Activated CD8-positive, alpha-beta T cell treated with anti-CD3 and anti-CD28 coated beads, Interleukin-2, amount 10 ng/mL, durations not matched to agents 7 days and 5 days (primary cell): ENCODE measurements at places on chromosomes 7 and 10. TPM values are rescaled to one million over a fixed set of nuclear protein-coding genes. Genes with fewer than 3 reads are reported as not detected.

DNA sequence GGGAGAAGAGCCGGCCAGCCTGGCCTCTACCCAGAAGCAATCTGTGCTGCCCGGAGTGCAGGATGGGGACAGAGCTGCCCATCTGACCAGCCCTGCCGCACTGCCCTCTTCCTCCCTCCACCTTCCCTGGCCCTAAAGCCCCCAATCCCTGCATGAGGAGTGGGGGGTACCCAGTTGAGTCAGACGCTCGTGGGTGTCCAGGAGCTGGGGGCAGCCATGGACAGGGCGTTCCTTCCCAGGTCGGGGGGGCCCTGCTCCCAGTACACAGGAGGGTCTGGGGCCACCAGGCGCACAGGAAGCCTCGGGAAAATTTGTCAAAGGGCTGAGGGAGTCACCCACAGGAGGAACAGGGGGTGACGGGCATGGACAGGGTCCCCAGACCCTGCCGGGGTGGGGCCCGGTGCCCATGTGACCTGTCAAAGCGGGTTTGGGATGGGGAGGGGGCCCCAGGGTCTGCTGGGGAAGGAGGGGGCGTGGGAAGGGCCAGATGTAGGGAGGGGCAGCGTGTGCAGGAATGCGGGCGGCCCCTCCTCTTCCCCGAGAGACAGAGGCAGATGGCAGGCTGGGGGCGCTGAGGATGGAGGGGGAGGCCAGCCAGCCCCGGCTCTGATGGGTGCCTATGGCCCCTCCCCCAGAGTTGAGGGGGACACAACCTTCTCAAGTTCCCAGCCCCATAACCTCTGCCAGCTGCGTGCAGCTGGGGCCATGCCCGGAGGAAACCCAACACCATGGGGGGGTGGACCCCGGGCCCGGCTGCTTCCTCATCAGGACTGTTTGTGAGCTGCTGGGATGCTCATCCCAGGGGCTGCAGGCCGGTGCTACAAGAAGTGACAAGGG is 21.5 kb upstream of the GRIFIN start:
- no peak overlapping the region for H3K4me3 ChIP-seq
- H3K27me3 ChIP-seq, result peaks cover 3% of the 10 kb centered on the region
- no peaks in the 10 kb centered on the region for H3K36me3 ChIP-seq
- no peaks in the 10 kb centered on the region for H3K4me1 ChIP-seq

GRCh38 chr7:8212638-8213037 is 49.3 kb downstream of the ICA1 start:
- H3K36me3 ChIP-seq, result no peaks in the 10 kb centered on the region
- no peak overlapping the region for H3K4me3 ChIP-seq
- H3K27me3 ChIP-seq, result peaks cover 36% of the 10 kb centered on the region
- no peak overlapping the region for H3K27ac ChIP-seq
- peaks cover 11% of the 10 kb centered on the region for H3K4me1 ChIP-seq
- DNase-seq, result no peak

- no peaks in the 10 kb centered on the region for H3K4me1 ChIP-seq
- no peaks in the 10 kb centered on the region for H3K36me3 ChIP-seq
- H3K27ac ChIP-seq, result no peak overlapping the region
- no peaks in the 10 kb centered on the region for H3K27me3 ChIP-seq
- no peak for DNase-seq
- no peak overlapping the region for H3K4me3 ChIP-seq
These were observed 213.8 kb upstream of the ZNF804B start for GRCh38 chr7:88545663-88546062.

- DNase-seq, result no peak
- H3K27me3 ChIP-seq, result no peaks in the 10 kb centered on the region
- no peak overlapping the region for H3K4me3 ChIP-seq
- no peak overlapping the region for H3K27ac ChIP-seq
- H3K4me1 ChIP-seq, result no peaks in the 10 kb centered on the region
These were observed 240.9 kb downstream of the THSD7A start for GRCh38 chr7:11591055-11591633.

DNA sequence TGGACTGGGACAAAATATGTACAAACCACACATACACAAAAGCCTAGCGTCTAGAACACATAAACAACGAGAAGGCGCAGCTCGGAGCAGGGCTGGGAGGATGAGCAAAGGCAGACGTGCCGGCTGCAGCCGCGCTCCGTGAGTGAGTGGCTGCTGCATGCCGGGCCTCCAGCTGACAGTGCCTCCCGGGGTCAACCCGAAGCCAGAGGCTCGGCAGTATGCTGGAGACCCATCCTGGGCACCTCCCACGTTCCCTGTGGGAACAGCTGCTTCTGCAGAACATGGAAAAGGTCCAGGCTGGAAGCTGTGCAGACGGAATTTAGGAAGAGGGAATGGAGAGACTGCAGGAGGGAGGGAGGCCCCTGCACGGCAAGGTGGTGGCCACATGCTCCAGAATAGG is 3.6 kb upstream of the GPR146 start:
- no peak overlapping the region for H3K4me3 ChIP-seq
- no peaks in the 10 kb centered on the region for H3K36me3 ChIP-seq
- H3K4me1 ChIP-seq, result peaks cover 33% of the 10 kb centered on the region
- H3K27me3 ChIP-seq, result no peaks in the 10 kb centered on the region

DNA sequence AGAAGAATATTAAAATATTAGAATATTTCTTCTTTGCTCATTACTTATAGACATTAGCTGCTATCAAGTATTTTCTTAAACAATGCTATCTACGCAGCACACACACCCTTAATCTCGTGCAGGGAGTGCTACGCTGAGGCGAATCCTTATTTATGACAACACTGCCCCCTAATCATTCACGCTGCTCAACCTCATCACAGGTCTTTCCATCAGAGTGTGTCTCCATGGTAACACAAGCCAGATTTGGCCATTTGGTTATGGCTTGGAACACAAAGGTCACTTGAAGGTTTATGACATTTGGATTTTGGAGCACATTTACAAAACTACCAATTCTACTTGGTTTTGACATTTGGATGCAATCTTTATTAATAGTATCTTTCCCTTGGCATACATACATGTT is 45.4 kb upstream of the MYO3A start:
- no peaks in the 10 kb centered on the region for H3K4me1 ChIP-seq
- H3K27ac ChIP-seq, result no peak overlapping the region
- no peak for DNase-seq

DNA sequence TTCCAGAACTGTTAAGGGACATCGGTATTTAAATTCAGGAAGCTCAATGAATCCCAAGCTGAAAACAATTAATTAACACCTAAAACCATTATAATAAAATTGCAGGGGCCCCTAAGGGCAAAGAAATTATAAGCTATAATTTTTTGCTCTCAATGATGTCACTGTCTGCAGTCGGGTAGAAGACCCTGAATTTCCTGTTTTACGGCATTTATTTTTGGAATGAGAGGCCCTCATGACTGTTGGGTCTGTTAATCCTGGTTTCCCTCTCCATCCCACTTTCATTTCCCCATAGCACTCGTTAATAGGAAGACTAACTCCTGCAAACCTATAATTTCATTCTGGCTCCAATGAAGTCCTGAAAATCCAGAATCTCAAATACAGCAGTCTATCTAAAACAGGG is 25.8 kb upstream of the GPR37 start:
- H3K4me1 ChIP-seq, result no peaks in the 10 kb centered on the region
- no peak overlapping the region for H3K4me3 ChIP-seq
- H3K27ac ChIP-seq, result no peak overlapping the region
- no peaks in the 10 kb centered on the region for H3K36me3 ChIP-seq
- peaks cover 17% of the 10 kb centered on the region for H3K27me3 ChIP-seq

DNA sequence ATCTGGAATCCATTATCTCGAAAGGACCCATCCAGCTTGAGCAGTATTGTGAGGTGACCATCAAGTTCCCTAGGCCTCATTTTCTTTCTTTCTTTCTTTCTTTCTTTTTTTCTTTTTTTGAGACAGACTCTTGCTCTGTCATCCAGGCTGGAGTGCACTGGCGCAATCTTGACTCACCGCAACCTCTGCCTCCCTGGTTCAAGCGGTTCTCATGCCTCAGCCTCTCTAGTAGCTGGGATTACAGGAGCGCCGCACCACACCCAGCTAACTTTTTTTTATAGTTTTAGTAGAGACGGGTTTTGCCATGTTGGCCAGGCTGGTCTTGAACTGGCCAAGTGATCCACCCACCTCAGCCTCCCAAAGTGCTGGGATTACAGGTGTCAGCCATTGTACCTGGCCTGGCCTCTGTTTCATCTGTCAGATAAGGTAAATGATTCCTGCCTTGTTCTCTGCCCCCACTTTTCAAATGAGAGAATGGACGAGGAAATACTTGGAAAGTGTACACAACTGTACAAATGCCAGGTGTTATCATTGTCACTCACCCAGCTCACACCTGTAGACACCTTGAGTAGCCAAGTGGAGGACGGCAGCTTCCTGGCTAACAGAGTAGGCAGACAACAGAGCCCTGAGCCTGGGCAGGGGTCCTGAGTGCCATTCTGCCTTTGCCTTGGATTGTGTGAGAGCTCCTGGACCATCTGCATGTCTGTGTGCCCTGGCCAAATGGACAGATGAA is 54.1 kb downstream of the HK1 start:
- no peak overlapping the region for H3K4me3 ChIP-seq
- no peaks in the 10 kb centered on the region for H3K27me3 ChIP-seq
- peaks cover 37% of the 10 kb centered on the region for H3K36me3 ChIP-seq
- H3K27ac ChIP-seq, result no peak overlapping the region

- no peak overlapping the region for H3K4me3 ChIP-seq
- no peaks in the 10 kb centered on the region for H3K36me3 ChIP-seq
- no peaks in the 10 kb centered on the region for H3K27me3 ChIP-seq
These were observed 214.8 kb downstream of the CAMK1D start for GRCh38 chr10:12564173-12564572.

DNA sequence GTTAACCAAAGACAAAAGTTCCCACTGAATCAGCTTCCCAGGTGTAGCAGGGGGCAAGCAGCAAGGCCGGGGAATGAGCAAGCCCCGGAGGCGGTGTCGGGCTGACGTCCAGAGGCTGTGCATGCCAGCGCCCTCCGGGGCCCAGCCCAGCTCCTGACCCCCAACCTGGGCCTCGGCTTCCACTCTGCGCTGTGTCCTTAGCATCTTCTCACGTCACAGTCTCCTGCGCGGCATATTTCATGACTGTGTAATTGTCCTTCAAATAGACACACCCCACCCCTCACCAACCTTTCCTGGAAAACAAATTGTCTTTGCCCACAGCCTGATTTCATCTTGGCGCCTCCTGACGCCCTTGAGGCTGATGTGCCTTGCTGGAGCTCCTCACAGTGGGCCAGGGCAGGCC is 133.5 kb downstream of the RGS10 start:
- peaks cover 6% of the 10 kb centered on the region for H3K4me1 ChIP-seq
- no peak for DNase-seq
- H3K27me3 ChIP-seq, result no peaks in the 10 kb centered on the region

DNA sequence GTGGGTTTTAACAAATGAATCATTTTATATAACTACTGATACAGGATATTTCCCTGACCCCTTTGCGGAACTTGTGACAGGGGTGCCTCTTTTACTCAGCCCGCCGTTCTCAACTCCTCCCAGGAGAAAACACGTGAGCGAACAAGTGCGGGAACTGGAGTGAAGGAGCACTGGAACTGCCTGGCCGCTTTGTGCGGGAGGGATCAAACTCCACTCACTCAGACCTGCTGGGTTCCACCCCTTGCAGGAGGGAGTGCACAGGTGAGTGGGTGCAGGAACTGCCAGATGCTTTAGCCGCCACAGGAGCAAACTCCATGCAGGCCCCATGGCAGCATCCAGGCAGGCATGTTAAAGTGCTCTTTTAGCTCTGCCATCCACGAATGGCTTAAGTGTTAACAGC is 513.4 kb upstream of the GRM3 start:
- H3K27ac ChIP-seq, result no peak overlapping the region
- no peak overlapping the region for H3K4me3 ChIP-seq
- H3K27me3 ChIP-seq, result no peaks in the 10 kb centered on the region
- H3K36me3 ChIP-seq, result no peaks in the 10 kb centered on the region
- no peak for DNase-seq
- H3K4me1 ChIP-seq, result no peaks in the 10 kb centered on the region

The OPN4 gene
- total RNA-seq, result not detected

The PGAM2 gene
- 0.68 TPM for total RNA-seq

The MRLN gene
- total RNA-seq, result not detected

The STRIP2 gene
- total RNA-seq, result 6.6 TPM

The EBLN1 gene
- not detected for total RNA-seq
